ENCODE measurements at places on chromosomes 7 and 10.

DNA sequence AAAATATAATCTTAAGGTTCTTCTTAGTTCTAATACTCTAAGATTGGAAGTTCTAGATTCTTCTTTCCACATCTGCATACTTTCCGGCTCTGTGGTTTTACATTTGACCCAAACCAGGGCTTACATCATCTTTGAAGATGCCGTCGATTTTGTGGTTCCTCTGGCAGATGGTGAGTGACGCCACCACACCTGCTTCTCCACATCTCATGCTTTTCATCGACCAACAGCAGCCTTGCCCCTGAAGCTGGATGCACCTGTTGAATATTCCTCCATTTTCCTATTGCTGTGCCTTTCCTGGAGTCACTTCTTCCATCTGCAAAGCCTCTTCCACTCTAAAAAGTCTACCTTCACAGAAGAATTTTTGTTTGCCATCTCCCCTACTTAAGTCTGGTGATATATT, 121.3 kb downstream of the PRKCQ start:
- DNase-seq = no peak

DNA sequence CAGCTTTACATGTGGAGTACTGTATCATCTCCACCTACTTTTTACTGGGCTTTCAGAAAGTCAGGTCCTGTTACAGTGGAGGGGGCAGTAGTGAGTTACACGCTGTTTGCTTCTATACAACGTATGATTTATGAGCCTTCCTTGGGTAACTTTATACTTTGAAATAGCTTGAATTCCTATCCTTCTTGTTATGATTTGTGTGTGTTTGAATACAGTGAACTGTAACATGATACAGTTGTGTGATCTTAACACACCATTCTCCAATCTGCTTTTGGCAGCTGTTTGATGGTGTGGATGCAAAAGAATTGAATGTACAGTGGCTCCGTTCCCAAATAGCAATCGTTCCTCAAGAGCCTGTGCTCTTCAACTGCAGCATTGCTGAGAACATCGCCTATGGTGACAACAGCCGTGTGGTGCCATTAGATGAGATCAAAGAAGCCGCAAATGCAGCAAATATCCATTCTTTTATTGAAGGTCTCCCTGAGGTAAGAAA, 41.7 kb downstream of the SP8 start:
- DNase-seq = no peak

DNA sequence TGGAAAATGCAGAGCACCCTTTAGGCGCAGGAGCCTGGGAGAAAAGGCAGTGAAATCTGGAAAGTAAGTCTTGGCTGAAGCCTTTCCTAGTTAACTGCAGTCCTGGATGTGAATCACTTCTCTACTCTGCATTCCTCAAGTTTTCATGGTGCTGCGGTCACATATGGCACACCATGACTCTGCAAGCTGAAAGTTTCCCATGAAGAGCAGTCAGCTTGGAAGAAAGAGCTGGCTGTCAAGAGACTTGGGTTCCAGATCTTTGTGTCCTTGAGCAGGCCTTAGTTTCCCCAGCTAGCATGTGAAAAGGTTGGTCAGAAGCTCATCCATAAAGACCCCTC, 548.3 kb downstream of the SORCS3 start:
- DNase-seq = no peak

DNA sequence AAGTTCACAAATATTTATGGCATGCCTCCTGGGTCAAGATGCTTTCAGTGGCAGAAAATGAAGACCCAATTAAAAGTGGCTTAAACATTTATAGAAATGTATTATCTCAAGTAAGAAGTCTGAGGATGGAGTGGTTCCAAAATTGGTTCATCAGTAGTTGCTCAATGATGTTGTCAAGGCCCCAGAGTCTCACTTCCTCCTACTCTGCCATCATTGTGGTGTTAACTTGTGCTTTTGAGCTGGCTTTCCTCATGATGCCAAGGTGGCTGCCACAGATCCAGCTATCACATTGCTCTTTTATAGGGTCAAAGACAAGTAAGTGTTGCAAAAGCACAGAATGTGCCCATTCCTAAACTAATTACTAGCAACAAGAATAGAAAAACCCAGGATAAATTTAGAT, 404.6 kb upstream of the NRP1 start:
- DNase-seq = no peak

DNA sequence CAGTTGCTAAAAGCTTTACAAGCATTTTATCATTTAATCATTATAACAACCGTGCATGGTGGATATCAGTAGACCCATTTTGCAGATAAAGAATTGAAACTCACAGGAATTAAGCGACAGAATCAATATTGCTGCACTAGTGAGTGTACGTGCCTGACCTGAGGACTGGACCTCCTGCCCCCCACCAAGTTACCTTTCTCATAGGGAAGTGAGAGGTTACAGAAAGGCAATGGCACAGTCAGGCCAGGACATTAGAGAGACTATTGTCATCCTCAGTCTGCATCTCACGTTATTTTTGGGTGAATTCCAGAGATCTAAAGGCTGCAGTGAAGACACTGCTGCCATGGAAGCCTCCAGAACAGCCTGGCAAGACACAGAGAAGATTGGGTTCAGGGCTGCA, 80.9 kb downstream of the WDFY4 start:
- no peak for DNase-seq

- DNase-seq = no peak
Observed at GRCh38 chr10:111999915-112000302, 183.7 kb downstream of the GPAM start.

GRCh38 chr10:71921324-71922027, 42.7 kb upstream of the CHST3 start:
- no peak for DNase-seq

- DNase-seq = no peak
Observed at GRCh38 chr7:157490465-157490912, 153.7 kb downstream of the DNAJB6 start.

- DNase-seq = no peak
Observed at GRCh38 chr10:130025811-130026485, 61.9 kb upstream of the EBF3 start.

DNA sequence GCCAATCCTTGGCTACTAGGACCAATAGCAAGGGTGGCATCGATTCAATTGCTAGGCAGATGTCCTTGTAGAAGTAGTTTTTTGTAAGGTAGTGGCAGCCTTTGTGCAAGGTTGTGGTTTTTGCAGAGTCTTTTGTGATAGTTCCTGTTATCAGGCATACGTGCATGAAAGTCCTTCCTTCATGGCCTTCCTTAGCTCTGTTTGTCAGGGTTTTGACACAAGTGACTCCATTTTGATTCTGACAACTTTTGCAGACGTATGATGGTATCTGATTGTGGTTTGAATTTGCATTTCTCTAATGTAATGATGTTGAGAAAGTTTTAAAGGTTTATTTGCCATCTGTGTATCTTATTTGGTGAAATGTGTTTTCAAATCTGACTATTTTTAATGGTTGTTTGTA, 71.8 kb upstream of the SYPL1 start:
- no peak for DNase-seq

GRCh38 chr7:113936982-113937381, 18.2 kb upstream of the PPP1R3A start:
- DNase-seq = no peak

- DNase-seq = no peak
Observed at GRCh38 chr7:4742852-4743251, 32.6 kb upstream of the AP5Z1 start.

GRCh38 chr7:81013083-81013817, 94.4 kb upstream of the SEMA3C start:
- no peak for DNase-seq

DNA sequence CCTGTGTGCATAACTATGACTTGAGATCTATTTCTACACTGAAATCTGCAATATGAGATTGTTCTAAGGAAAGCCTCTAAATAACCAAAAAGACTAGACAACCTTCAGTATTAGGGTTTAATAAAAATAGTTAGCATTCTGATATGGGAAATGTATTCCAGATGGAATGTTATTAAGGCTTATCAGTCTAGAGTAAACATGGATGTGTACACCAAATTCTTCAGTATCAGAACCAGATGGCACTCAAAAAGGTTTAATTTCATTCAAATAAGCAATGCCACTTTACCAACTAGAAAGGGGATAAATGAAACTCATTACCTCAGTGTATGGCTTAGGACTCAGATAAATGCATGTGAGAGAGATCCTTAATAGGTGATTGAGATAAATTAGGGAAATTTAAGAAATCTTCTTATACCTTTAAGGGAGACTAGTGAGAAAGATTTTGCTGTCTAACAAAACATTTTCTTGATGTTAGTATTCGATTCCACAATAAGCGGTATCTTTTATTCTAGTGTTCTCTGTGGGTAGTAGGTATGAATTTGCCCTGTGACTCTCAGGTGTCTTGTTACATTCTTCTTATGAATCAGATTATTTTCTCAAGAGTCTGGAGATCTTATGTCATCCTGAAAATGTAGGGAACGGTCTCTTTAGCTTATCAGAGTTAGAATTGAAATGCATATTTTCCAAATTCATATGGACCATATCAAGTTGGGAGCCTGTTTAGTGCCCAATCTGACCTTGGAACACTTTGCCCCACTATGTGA, 159.2 kb downstream of the PRKG1 start:
- DNase-seq = no peak

DNA sequence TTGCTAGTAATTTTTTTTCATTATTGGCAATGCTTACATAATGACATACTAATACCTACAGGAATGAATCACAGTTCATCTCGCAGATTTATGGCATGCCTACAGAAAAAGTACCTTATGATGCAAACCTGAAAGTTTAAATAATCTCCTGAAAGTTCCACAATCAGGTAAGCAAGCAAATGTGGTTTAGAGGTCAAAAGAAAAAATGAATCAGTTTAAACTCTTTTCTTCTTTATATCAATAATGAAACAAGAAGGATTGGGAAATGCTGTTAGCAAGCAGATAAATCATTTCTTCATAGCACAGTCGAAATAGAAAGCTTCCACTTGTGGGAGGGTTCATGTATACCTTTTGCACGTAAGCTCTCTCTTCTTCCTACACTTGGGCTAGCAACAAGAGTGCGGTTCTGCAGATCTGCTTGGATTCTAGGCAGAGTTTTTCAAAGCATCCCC, 53.7 kb upstream of the MTPN start:
- DNase-seq = no peak

DNA sequence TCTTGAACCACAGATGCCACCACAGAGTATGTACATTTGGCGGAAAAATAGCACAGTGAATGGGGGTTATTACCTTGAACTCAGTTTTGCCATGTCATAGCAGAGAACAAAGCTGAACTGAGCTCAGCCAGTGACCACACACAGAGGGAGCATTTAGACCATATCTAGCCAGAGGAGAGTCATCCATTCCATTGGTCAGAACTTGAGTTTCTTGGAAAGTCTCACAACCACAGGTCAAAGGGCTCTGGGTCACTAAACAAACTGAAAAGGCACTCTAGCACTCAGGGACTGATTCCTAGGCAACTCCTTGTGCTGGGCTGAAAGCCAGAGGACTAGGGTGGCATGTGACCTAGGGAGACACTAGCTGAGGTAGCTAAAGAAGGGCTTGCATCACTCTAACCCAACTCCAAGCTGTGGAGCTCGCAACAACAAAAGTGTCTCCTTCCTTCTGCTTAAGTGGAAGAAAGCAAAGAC, 239.7 kb upstream of the SEMA3D start:
- DNase-seq = no peak

GRCh38 chr10:3310016-3310784, 137.6 kb upstream of the PITRM1 start:
- no peak for DNase-seq

DNA sequence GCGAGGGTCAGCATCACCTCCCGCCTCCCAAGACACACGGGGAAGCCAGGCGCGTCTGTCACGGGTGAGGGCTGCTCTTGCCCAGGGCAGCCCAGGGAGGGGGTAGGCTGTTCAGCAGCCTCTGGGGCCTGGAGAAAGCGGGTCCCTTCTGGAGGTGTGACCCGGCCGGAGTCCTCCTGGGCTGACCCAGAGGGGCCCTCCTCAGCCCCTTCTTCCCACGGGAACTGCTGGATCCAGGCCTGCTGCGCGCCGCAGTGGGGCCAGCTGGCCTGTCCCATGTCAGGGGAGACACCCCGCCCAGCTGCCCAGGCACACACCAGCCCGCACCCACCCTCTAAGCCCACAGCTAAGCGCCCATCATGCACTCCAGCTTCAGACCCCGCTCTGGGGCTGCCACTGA, 41.8 kb downstream of the INSIG1 start:
- DNase-seq = no peak

DNA sequence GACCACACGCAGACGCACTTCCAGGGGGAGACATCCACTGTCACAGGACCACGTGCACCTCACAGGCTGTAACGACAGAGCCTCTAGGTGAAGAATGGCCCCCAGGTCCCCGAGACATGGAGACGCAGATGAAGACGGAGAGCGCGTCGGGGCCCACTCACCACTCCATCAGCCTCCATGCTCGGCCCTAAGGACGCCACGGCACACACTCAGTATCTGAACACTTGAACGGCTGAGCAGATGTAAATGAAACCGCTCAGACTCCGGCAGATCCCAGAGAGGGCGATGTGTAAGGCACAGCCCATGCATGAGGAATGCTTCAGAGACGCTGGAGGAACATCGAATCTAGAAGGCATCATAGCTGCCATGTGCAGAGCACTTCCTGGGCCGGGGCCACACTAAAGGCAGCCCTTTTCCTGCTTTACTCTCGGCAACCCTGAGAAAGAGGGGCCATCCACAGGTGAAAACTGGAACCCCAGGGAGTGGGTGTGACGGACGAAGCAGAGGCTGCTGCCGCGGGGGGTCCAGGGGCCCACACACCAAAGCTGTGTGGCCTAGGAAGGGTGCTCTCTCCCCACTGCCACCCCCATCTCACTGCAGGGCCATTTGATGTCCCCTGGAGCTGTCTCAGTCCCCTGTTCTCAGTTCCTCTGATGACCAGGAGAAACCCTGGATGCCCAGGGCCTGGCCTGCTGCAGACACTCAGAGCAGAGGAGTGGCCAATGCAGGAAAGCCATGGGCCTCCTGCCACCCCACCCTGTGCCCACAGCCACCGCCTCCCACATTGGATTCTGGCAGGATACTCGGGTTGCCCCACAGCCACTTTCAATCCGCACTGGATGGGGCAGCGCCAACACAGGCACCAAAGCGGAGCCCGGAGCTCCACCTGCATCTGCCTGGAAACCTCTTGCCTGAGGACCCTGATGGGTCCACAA, 253.8 kb downstream of the MAD1L1 start:
- no peak for DNase-seq

GRCh38 chr10:101777619-101778145, 1.8 kb upstream of the FGF8 start:
- DNase-seq = no peak

DNA sequence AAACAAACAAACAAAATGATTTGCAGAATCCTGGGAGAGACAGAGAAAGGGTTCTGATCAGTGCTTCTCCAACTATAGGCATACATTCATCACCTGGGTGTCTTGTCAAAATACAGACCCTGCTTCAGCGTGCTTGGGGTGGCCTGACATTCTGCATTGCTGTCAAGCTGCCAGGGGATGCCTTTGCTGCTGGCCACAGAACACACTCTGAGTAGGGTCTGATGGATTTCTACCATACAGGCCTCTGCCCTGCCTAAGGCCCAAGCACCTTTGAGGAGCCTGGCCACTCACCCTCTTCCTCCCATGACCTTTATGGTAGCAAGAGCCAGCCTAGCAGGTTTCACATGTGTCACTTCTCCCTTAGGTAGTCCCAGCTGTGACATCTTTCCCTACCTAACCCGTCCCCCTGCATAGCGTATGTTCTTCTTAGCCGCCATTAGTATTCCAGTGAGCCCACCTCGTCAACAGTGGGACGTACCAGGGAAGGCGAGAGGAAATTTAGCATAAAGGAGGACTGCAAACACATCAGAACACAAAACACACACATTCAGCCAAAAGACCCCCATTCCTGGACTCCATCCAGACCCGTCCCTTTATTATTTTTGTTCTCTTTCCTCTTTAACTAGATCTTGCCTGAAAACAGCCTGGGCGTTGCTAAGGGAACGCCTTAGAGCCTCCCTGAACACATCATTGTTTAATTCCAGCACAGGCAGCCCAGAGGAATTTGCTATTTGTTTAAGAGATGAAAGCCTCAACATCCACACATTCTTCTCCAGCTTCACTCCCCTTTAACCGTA, 43.9 kb upstream of the PODXL start:
- DNase-seq = no peak
